ENCODE measurements at places on chromosomes 7 and 10.

DNA sequence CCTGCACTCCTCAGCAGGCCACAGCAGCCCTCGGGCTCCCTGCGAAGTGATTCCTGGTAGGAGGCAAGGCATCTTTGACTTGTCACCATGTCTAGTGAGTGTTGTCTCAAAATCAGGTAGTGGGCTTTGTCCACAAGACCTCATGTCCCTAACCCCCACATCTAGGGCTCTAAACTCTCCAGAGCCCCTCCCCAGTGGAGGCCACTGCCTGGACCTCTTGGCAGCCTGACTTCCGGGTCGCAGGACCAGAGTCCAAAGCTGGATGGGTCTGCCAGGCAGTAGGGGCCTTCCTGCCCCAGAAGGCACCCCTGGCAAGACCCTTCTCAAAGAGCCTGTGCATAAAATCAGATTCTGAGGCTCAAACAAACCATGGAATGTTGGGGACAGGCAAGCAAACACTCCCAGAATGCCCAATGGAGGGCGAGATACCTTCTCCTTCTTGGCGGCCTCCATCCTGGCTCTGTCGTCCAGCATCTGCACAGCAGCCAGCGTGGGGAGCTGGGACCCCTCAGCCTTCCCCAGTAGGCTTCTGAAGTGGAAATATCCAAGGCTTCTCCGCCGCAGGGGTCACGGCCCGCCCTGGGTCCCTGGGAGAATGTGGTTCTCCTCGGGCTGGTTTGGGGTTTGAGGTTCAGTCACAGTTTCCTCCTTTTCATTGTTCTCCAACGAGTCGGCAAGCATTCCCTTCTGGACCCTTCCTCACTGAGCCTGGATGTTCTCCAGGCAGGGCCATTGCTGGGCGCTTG is 586 bp downstream of the GCK start:
- no peak for DNase-seq

DNA sequence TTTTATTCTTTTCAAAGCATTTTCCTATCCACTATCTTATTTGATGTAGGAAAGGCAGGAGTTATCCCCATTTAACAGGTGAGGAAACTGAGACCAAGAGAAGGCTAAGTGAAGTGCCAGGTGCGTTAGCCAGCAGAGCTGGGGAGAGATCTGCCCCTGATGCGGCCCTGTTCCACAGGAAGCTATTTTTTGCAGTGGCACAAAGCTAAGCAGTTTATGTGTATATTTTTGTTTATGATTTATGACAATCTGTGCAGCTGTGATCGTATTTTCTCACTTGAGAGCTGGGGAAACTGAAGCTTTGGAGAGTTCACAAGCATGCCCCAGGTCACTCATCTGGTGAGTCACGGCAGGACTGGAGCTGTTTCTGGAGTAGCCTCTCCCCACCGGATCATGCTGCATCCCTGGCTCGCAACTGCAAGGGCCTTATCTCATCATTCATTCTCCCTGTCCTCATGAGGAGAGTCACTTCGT is 38.8 kb downstream of the SLC29A3 start:
- DNase-seq: no peak

GRCh38 chr10:65142641-65143435 is 1621.6 kb downstream of the REEP3 start:
- DNase-seq: no peak

GRCh38 chr7:20401861-20402746 is 71.4 kb downstream of the ITGB8 start:
- DNase-seq: no peak

- no peak for DNase-seq
These were observed 240.4 kb downstream of the KIAA1217 start for GRCh38 chr10:24449321-24449740.

GRCh38 chr7:131893631-131894340 is 337.4 kb upstream of the PODXL start:
- DNase-seq: no peak

GRCh38 chr7:44052771-44053365 is 8.4 kb downstream of the DBNL start:
- DNase-seq: no peak

GRCh38 chr10:51878695-51879094 is 179.3 kb upstream of the CSTF2T start:
- DNase-seq: no peak

DNA sequence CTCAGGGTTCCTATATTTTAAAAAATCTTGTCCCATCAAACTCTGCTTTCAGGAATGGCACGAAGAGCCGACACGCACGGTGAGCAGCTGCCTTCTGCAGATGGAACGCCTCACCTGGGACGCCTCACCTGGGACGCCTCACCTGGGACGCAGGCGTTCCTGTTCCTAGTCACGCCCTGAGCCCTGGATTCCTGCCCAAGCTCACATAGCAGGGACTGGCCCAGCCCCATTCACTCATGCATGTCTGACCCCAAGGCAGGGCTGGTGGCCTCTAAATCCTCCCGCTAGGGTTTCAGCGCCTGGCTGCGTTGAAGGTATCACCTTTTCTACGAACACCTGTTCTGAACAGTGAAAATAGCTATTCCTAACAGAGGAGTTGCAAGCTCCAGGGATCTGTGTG is 49.8 kb downstream of the CARD11 start:
- DNase-seq: no peak

GRCh38 chr7:22193450-22193983 is 163.4 kb downstream of the RAPGEF5 start:
- DNase-seq: peak; percentile 81

DNA sequence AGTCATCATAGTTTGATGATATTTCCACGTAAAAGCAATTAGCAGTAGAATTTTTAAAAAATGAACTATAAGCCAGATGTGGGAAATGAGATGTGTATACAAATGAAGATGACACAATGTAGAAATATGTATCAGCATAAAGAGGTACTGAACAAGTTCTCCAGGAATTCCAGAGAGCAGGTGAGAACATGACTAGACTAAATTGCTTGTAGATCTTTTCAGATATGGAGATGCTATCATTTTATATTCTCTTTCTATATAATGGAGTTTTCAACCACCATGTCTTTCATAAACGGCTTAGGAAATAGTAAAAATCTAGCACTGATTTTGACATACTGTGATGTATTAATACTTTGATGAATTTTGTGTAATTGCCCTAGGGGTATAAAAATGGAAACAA is 130.9 kb downstream of the SEMA3D start:
- no peak for DNase-seq

DNA sequence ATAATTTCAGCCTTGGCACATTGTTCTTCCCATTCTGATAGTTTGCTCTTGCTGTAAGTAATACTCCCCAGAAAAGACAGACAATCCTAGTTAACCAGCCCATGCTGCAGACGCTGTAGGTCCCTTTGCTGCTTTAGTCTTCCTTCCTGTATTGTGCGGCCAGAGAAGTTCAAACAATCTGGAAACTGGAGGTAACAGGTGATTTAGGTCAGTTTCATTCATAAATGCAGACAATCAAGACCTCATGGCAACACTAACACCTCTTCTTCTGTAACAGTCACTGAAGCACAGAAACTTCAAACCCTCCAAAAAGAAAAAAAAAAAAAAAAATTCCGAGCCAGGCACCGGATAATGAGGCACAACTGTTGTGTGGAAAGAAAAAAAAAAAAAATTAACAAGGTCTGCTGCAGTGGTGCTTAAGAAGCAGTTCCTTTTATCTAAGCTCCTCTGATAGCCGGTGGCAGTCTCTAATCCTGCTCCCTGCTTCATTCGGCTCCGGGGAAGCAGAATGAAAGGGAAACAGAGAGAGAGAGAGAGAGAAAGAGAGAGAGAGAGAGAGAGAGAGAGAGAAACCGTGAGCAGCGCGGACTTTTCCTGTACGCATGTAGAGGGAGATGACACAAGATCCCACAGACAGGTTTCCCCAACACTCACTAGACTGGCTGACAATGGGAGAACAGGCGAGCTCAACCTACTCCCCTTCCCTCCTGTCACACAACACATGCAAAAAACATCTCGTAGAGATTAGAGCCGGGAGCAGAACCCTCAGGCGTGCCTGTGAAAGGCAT is at the start of gene SEMA3A:
TSS of gene SEMA3A (minus strand) at position 306 of the 788 bp plus-strand sequence. CDS start at position 103, 203 bp downstream.
- DNase-seq: no peak

GRCh38 chr7:131896165-131896863 is 339.9 kb upstream of the PODXL start:
- DNase-seq: no peak

DNA sequence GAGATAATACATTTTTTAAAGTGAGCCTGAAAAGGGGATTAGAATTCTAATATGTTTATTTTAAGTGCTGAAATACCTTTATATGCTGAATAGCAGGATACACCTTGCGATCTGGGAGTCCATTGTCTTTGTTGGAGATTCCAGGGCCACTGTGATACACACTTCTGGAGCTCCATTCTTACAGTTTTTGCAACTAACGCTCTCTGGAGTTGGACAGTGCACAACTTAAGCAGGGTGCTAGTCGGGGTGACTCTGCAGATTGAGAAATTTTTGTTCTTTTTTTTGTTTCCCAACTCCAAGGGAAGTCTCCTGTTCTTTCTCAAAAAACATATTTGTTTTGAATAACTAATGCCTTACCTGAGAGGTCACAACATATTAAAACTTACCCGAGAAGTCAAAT is 23.7 kb upstream of the POU6F2 start:
- DNase-seq: no peak

DNA sequence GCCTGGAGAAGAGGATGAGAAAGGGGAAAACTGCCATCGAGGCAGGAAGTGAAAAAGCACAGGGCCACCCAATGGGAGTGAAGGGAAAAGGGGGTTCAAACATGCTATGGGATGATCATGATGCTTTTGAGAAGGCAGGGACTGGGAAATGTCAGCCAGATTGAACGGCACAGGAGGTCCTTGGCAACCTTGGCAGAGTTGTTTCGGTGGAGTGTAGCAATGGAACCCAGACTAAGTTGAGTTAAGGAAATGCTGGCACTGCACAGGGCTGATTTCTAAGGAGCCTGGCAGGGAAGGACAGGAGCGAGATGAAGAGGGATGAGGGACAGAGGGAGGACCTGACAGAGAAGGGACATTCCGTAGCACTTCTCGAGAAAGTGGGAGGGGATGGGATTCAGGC is 101.4 kb downstream of the PIP4K2A start:
- DNase-seq: no peak

GRCh38 chr10:84177541-84178141 is 4.0 kb downstream of the GPR15LG start:
- DNase-seq: peak; percentile 45

- no peak for DNase-seq
These were observed 8.8 kb downstream of the NOS3 start for GRCh38 chr7:150999497-151000230.

- DNase-seq: no peak
These were observed 31.1 kb downstream of the DRGX start for GRCh38 chr10:49364747-49365146.

DNA sequence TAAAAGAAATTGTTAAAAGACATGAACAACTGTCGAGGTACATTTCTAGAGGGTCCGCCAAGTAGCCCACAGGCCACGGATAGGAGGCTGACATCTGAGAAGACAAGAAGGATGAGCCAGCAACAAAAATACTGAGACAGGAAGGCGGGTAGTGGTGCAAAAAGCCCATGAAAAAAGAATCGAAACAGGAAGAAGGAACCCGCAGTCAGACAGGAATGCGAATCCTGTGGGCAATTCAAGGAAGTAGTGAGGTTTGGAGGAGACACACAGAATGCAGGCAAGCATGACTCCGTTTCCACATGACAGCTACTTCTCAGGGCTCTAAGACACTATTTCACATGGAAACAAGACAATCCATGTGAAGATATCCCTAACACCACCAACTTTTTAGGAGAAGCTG is 125.2 kb downstream of the DOCK4 start:
- no peak for DNase-seq

DNA sequence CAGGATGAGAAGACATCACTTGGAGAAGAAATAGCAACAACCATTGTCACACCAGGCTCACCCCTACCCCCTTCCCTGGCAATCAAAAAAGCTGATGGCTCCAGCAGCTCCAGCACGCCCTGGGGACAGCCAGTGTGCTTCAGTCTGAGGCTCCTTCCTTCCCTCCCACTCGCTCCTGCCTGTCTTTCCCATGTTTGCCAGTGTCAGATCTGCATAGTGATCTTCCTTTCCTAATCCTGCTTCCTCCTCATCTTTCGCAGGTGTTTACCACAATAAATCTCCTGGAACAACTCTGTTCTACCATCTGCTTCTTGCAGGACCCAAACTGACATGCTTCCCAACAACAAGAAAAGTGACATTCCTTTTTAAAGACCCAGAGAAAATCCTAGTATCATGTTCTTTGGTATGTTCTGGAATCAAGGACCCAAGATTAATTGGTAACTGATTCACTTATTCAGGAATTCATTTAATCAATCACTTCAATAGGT is 57.1 kb downstream of the STEAP1B start:
- no peak for DNase-seq
